ENCODE measurements at places on chromosomes 5 and 9.

DNA sequence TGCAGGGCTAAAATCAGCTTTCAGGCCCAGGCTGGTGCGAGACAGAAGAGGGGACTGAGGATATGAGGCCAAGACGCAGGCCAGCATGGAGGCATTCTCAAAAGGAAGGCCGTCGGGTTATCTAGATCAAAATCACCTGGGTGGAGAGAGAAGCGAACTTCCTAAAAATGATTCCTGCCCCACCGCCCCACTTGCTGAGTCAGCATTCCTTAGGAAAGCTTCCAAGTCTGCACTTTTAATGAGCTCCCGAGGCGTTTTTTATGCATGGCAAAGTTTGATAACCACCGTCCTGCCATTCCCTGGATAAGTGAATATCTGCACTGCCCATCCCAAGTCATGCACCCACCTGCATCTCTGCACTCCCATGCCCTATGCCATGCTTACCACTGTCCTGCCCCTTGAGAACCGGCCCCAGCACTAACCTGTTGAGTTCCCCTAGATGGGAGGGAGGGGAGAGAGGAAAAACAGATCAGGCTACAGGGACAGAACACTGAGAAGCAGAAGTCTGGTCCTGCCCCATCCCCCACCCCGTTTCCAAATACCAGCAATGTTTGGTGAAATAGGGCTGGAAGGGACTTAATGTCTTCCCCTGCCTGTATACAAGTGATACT lies 1.6 kb upstream of the SPOCK1 start:
- no peak for DNase-seq

DNA sequence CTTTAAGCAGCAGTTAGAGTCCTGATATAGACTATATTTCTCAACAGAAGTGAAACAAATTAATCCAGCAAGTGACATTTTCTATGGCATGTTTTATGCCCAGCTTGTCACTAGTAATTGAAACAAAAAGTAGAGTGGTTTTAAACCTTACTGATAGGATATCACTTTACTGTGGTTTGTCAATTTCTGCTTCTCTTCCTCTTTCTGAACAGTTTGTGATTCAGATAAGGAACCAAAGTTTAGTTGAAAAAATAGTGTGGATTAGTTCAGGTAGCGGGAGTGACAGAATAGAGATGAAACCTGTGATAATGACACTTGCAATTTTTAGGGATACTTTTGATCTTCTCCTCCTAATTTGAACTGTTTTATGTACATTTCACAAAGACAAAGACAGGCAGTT lies 485.7 kb upstream of the EDIL3 start:
- no peak for DNase-seq

DNA sequence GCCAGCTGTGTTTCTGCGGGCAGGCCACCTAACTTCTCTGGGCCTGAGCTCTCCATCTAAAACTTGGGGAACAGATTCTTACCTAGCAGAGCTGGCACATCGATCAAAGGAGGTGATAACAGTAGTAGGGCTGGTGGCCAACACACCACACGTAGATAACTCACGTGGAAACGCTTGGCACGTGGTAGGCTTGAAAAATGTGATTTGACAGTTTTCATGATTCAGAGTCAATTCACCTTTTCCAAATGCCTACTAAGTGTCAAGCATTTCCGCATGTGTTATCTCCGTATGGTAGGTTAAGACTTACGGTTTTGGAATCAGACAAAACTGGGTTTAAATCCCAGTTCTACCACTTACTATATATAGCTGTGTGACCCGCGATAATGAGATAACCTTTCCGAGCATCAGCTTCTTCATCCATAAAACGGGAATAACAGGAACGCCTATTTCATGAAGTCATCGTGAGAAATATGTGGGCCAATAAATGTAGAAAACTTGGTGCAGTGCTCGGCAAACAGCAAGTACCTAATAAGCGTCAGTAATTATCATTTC lies 25.5 kb downstream of the NDUFA8 start:
- DNase-seq, result no peak

- DNase-seq, result no peak
Observed at GRCh38 chr9:2420543-2420942, 201.0 kb upstream of the VLDLR start.

DNA sequence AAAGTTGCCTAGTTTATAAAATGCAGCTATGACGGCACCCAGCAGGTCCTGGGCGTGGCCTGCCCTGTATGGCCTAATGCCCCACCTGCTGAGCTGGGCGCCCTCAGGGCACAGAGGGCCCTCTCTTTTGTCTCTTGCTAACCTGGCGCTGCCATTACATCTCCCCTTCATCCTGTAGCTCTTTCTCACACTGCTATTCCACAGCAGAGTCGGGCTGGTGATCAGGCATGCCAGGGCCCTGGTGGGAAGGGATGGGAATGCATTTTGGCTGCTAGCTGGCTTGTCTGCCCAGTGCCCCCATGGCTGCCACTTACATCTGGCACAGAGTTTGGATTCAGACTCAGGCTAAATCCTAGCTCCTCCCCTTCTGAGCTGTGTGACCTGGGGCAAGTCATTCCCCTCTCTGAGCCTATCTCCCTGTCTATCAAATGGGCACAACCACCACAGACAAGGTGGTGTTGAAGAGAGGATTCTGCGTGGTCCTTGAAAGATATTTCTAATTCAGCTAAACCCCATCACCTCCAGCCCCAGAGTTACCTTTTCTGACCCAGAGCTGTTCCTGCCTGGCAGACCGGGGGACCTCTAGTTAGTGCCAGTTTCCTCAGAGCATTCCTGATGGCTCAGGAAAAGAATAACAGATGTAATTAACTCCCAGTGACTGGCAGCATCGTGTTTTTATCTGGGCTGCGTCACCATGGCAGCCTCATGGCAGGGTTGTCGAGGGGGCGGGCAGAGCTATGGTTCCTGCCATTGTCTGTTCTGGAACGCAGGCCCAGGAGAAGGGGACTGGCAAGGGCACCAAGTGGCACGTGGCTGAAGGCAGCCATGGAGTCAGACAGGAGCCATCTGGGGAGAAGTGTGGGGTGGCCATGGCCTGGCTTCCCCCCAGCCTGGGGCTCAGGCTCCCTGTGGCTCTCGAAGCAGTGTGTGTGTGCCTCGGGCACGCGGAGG lies 6.3 kb downstream of the PRR7 start:
- DNase-seq, result no peak

DNA sequence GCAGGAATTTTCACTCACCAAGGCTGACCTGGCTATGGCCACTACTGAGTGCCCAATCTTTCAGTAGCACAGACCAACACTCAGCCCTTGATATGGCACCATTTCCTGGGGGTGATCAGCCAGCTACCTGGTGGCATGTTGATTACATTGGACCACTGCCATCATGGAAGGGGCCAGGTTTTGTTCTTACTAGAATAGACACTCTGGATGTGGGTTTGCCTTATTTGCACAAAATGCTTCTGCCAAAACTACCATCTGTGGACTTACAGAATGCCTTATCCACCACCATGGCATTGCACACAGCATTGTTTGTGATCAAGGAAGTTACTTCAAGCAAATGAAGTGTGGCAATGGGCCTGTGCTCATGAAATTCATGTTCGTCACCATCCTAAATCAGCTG lies 69.7 kb upstream of the SH3GL2 start:
- DNase-seq, result no peak

- DNase-seq, result no peak
Observed at GRCh38 chr5:100797861-100798260, 105.2 kb downstream of the ST8SIA4 start.

Data from frontal cortex (tissue), 4 donors.